ENCODE measurements at places on chromosomes 5 and 9. TPM values are rescaled to one million over a fixed set of nuclear protein-coding genes. Genes with fewer than 3 reads are reported as not detected.

- H3K27me3 ChIP-seq = no peaks in the 10 kb centered on the region
- H3K27ac ChIP-seq = no peak overlapping the region
- H3K4me3 ChIP-seq = no peak overlapping the region
- no peaks in the 10 kb centered on the region for H3K36me3 ChIP-seq
- no peak for DNase-seq
Measured at GRCh38 chr9:15182101-15182551, 124.9 kb downstream of the TTC39B start.

GRCh38 chr9:36791222-36791950 is 218.7 kb downstream of the MELK start:
- H3K4me3 ChIP-seq = no peak overlapping the region
- no peaks in the 10 kb centered on the region for H3K36me3 ChIP-seq
- no peaks in the 10 kb centered on the region for H3K27me3 ChIP-seq
- DNase-seq = no peak
- no peak overlapping the region for H3K27ac ChIP-seq

The FBN2 gene
- total RNA-seq = 0.08 TPM

The CXXC5 gene
- total RNA-seq = 68.2 TPM

DNA sequence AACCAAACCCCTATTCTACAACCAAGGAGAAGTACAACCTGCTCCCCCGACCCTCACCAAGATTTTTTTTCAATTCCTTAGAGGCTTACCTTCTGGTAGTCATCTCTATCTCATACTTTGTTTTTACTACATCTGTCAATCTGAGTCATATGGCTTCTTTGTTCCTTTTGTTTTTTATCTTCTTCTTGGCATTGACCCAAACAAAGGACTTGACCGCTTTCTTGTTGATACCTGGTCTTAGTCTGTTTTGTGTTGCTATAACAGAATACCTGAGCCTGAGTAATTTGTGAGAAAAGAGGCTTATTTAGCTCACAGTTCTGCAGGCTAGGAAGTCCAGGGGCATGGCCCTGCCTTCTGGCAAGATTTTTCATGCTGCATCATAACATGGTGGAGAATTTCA is 352.7 kb downstream of the MLLT3 start:
- no peaks in the 10 kb centered on the region for H3K36me3 ChIP-seq
- no peak for DNase-seq
- no peaks in the 10 kb centered on the region for H3K27me3 ChIP-seq
- H3K4me3 ChIP-seq = no peak overlapping the region

The HRCT1 gene
- 3.6 TPM for total RNA-seq

DNA sequence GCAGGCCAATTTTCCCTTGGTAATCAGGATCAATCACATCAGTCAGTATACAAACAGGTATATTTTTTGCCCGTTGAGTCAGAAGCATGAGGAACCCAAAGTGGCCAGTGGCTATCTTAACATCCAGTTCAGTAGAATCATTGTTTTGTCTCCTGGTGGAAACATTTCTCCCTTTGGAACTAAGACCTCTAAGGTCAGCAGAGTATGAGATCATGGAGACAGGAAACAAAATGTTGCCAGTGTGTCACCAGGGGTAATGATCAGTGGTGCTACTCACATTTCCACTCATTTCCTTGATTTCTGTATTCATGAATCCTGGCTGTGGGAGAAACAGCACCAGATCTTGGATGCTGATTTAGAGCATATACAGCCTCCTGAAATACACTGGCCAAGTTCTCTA is 553.0 kb downstream of the CSNK1G3 start:
- no peaks in the 10 kb centered on the region for H3K27me3 ChIP-seq
- no peak overlapping the region for H3K4me3 ChIP-seq
- H3K36me3 ChIP-seq = no peaks in the 10 kb centered on the region
- H3K4me1 ChIP-seq = no peaks in the 10 kb centered on the region
- DNase-seq = no peak

DNA sequence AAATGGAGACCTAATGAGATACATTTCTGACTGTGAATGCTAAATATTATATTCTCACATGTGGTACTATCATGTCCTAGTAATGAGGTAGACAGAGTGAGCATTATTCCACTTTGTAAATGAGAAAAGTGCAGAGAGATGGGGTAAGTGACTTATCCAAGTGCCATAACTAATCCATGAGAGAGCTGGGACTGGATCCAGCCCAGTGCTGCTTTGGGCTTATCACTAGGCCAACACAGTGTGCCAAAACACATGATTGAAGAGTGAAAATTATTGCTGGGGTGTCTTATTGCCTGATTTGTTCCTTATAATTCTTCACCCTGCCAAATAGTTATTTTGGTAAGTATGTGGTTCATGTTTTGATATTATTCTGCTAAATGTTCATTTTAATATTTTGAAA is 442.2 kb upstream of the GRAMD2B start:
- no peaks in the 10 kb centered on the region for H3K27me3 ChIP-seq
- no peaks in the 10 kb centered on the region for H3K36me3 ChIP-seq
- no peak overlapping the region for H3K27ac ChIP-seq
- H3K4me1 ChIP-seq = no peaks in the 10 kb centered on the region
- DNase-seq = no peak

- no peaks in the 10 kb centered on the region for H3K36me3 ChIP-seq
- no peak overlapping the region for H3K4me3 ChIP-seq
- DNase-seq = no peak
Measured at GRCh38 chr5:18023986-18024385, 389.7 kb downstream of the TAF11L14 start.

DNA sequence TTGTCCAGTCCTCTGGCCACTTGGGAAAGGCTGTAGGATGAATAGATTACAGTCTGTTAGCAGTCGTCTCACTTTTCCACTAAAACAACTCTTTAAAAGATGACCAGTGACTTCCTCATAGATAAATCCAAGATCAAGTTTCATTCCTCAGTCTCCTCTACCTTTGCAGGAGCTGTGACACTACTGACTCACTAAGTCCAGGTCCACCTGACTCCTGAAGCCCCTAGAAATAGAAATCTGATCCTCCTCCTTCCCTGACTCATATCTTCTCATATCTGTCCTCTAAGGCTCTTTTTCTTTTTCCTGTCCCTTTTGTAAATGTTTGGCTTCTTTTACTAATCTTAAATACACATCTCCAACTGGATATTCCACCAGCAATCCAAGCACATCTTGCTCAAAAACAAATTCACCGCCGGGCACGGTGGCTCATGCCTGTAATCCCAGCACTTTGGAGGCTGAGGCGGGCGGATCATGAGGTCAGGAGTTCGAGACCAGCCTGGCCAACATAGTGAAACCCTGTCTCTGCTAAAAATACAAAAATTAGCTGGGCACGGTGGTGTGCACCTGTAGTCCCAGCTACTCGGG is 2.6 kb downstream of the CCDC125 start:
- H3K4me1 ChIP-seq = peaks cover 22% of the 10 kb centered on the region
- DNase-seq = peak; percentile 49
- H3K27me3 ChIP-seq = no peaks in the 10 kb centered on the region
- no peak overlapping the region for H3K4me3 ChIP-seq
- no peaks in the 10 kb centered on the region for H3K36me3 ChIP-seq

GRCh38 chr9:69137311-69137710 is 36.8 kb upstream of the TJP2 start:
- peaks cover 26% of the 10 kb centered on the region for H3K36me3 ChIP-seq
- H3K27me3 ChIP-seq = no peaks in the 10 kb centered on the region
- DNase-seq = no peak
- H3K4me1 ChIP-seq = no peaks in the 10 kb centered on the region
- no peak overlapping the region for H3K4me3 ChIP-seq

The ZDHHC11B gene
- not detected for total RNA-seq

GRCh38 chr5:176369934-176370711 is 4.8 kb downstream of the ARL10 start:
- H3K4me3 ChIP-seq = no peak overlapping the region
- H3K36me3 ChIP-seq = no peaks in the 10 kb centered on the region
- H3K27ac ChIP-seq = no peak overlapping the region
- DNase-seq = no peak

DNA sequence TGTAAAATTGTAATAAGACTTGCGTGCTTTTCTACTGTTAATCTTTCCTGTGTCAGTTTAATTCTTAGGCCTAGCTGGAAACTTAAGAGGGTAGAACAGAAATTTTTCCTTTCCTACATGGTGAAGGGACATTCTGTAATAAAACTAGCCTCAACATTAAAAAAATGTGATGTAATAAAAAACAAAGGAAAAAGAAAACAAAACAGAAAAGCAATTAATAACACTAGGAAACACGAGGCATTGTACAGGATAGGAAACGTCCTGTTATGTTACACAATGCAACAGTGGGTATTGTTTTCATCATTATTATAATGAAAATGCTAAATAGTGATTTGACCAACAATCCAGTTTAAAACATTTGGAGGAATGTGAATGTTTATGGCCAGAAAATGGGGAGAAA is 47.8 kb downstream of the FXN start:
- H3K36me3 ChIP-seq = no peaks in the 10 kb centered on the region
- DNase-seq = no peak
- H3K4me1 ChIP-seq = peaks cover 5% of the 10 kb centered on the region
- H3K27ac ChIP-seq = no peak overlapping the region
- H3K4me3 ChIP-seq = no peak overlapping the region
- no peaks in the 10 kb centered on the region for H3K27me3 ChIP-seq

DNA sequence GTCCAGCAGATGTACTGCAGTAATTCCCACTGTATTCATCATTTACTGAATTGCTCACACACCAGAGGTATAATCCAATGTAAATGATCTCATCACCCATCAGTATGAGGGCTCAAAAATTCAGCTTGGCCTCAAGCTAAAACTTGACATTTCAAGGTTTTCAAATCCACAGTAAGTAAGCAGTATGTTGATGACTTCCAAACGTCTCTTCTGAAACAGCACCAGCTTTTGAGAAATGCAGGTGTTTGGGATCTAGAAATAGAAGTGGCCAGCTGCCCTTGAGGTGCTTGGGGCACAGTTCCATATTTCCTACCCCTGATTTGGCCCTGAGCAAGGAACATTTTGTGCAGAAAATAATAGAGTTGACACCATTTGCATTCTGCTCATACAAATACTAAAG is 388.0 kb upstream of the TUSC1 start:
- no peaks in the 10 kb centered on the region for H3K27me3 ChIP-seq
- H3K27ac ChIP-seq = no peak overlapping the region
- DNase-seq = no peak
- H3K36me3 ChIP-seq = no peaks in the 10 kb centered on the region
- H3K4me3 ChIP-seq = no peak overlapping the region

DNA sequence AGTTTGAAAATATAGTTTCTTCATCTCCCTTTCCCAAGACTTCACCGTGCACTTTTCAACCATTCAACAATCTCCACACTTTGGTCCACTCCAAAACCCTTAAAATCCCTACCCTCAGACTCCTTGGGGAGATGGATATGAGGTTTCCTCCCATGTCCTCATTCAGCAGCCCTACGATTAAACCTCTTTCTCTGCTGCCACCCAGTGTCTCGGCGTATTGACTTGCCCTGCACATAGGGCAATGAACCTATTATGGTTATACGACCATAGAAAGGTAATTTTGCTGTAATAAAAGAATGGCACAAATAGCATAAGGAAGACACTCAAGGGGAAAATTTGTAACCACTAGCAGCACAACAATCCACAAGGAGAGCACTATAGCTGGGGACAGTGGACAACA is 803.5 kb downstream of the TLE1 start:
- no peaks in the 10 kb centered on the region for H3K36me3 ChIP-seq
- H3K4me3 ChIP-seq = no peak overlapping the region
- no peaks in the 10 kb centered on the region for H3K4me1 ChIP-seq
- H3K27me3 ChIP-seq = no peaks in the 10 kb centered on the region

The NOTCH1 gene
- 39.2 TPM for total RNA-seq

- H3K36me3 ChIP-seq = no peaks in the 10 kb centered on the region
- H3K27ac ChIP-seq = no peak overlapping the region
- DNase-seq = no peak
- H3K4me1 ChIP-seq = peaks cover 42% of the 10 kb centered on the region
Measured at GRCh38 chr5:149616727-149617285, 35.5 kb downstream of the ARHGEF37 start.

DNA sequence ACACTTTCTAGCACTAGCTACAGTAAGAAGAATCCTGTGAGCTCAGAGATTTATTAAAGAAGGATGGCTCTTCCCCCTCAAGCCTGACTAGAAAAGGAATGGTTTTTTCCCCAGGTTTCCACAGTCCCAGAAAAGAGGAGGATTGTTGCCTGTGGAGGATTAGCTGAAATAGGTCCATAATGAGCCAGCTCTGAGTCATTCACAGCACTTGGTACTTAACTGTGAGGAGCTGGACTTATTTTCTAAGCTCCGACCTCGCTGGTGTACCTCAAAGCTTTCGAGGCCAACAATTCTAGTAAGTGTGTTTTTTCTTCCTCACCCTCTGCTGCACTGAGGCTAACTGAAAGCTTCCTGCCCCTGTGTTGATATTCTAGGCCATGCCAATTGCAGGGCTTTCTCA is 222.5 kb upstream of the IL12B start:
- no peaks in the 10 kb centered on the region for H3K36me3 ChIP-seq
- no peak overlapping the region for H3K4me3 ChIP-seq
- H3K27ac ChIP-seq = no peak overlapping the region
- no peak for DNase-seq

GRCh38 chr5:170731052-170731451 is 52.5 kb upstream of the GABRP start:
- no peaks in the 10 kb centered on the region for H3K36me3 ChIP-seq
- H3K27ac ChIP-seq = no peak overlapping the region
- no peak for DNase-seq
- no peaks in the 10 kb centered on the region for H3K27me3 ChIP-seq
- H3K4me1 ChIP-seq = no peaks in the 10 kb centered on the region
- no peak overlapping the region for H3K4me3 ChIP-seq

DNA sequence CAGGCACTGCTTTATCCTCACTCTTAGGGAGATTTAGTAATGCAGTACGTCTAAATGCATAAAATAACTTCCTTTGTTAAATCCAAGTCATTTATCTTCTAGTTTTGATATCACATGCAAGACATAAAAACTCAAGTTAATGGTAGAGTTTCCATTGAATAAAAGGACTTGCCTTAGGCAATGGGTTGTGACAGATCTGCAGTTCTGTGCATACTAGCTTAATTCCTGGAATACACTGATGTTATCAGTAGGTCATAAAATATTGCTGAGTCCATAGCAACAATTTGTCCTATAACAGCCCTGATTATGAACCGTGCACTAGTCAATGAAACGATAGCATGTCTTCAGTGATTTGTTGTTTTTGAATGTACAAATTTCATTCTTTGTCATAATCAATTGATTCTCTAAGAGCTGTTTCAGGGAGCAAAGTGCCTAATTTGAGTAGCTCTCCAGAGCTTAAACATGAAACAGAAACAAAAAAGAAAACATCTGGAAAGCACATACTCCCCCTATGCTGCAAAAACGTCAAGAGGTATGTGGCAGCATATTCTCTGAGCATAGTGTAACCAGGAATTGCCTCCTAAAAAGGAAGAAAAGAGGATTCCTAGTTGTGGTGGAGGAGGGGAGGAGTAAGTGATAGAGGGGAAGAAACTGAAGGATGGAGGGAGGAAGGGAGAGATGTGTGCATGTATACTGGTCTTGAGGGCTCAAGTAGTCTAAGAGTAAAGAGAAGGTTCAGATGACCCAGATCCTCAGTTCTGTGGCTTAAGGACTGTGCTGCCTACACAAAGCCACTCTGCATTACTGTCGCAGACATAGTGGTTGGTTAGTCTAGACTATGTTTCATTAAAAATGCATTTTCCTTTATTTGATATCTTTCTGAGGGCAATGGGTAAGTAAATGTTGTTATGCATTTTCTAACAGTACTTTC is 589.2 kb downstream of the PRR16 start:
- H3K4me3 ChIP-seq = no peak overlapping the region
- no peak overlapping the region for H3K27ac ChIP-seq
- H3K36me3 ChIP-seq = no peaks in the 10 kb centered on the region
- DNase-seq = no peak
- no peaks in the 10 kb centered on the region for H3K4me1 ChIP-seq

- H3K4me1 ChIP-seq = peaks cover 51% of the 10 kb centered on the region
- no peak for DNase-seq
- no peaks in the 10 kb centered on the region for H3K27me3 ChIP-seq
Measured at GRCh38 chr5:150487199-150488061, 20.5 kb upstream of the NDST1 start.

Measured in PC-9 (cell line).